ENCODE measurements at places on chromosomes 1 and 21.

DNA sequence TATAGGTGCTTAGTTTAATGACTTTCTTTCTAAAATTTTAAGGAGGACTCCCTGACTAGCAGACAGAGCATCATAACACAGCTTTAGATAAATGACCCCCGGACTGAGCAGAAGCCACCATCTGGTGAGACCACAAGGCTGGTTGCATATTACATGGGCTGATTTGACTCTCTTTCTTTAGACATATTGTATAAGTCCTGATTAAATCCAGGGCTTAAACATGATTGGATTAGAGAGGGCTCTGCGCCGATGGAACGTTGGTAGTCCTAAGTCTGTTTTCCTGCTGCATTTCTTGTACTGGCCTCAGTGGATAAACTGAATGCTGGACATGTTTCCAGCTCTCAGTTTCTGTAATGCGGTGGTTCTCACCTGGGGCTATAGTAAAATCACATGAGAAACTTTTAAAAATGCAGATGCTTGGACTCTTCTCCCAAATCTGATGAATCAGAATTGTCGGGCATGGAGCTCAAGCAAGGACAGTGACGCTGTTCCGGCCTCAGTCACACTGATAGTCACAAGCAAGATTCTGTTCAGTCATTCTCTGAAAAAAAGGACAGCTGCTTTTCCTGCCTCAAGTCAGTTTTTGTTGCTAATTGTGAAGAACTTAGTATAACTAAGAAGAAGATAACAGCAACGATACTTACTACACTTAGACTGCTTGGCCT lies 16.6 kb downstream of the DDI2 start:
- no peak for DNase-seq

DNA sequence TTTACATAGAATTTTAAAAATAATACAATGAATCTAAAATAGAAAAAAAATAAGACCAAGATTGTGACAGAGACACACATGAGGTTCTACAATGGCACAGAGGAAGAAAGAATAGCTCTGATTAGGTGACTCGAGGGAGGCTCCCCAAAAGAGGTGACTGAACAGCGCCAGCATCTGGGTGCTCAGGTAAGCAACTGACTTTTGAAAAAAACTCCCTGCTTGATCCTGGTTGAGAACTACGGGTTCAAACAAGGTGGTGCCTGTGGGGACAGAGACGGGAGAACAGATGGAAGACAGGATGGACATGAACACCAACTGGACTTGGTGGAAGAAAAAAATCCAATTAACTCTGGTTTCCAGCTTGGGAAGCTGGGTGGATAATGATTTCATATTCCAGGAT lies 22.5 kb downstream of the BATF3 start:
- DNase-seq, result no peak

DNA sequence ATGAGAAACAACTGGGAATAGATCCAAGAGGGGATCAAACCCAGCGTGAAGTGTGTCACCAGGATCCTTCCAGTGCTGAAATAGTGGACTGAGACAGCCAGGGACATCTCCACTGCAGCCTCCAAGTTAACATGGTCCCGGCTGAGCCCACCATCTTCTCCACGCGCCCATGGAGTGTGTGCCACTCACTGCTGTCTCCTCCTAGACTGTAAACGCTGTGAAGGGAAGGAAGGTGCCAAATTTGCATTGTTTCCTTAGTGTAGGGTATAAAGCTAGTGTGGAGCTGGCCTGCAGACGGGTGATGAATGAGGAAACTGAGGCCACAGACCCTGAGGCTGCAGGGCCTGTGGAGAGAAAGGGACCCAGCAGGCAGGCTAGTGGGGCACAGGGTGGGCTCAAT lies 183.6 kb downstream of the FOXD2 start:
- no peak for DNase-seq

DNA sequence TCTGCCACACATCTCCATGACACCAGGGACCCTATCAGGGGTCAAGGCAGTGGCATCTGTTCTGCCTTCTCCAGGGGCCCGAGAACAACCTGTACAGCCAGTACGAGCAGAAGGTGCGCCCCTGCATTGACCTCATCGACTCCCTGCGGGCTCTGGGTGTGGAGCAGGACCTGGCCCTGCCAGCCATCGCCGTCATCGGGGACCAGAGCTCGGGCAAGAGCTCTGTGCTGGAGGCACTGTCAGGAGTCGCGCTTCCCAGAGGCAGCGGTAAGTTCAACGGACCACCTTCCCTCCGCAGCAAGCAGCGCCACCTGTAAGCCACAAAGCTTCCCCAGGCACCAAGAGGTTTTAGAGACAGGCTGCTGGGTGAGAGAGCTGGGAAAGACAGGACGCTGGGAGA lies 15.9 kb downstream of the MX2 start:
- no peak for DNase-seq

- DNase-seq, result no peak
These were observed 287.5 kb downstream of the HLX start for GRCh38 chr1:221166559-221167318.

- DNase-seq, result no peak
These were observed 49.5 kb upstream of the S1PR1 start for GRCh38 chr1:101187297-101187696.

- DNase-seq, result no peak
These were observed 3.1 kb downstream of the LRP8 start for GRCh38 chr1:53324728-53325297.

GRCh38 chr1:223231581-223231980 lies 88.5 kb upstream of the TLR5 start:
- DNase-seq, result no peak

DNA sequence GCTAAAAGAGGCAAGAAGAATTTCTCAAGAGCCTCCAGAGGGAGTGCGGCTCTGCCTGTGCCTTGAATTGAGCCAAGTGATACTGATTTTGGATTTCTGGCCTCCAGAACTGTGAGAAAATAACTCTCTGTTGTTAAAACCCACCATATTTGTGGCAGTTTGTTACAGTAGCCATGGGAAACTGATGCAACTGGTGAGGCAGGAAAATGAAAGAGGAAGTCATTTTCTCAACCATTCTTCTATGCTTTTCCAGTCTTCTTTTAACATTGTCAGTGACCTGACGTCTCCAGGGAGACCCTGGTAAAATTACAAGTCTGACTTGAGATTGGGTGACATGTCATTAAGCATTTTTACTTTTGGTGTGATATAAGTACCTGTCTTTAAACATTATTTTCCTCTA lies 5.8 kb downstream of the OR6P1 start:
- no peak for DNase-seq

DNA sequence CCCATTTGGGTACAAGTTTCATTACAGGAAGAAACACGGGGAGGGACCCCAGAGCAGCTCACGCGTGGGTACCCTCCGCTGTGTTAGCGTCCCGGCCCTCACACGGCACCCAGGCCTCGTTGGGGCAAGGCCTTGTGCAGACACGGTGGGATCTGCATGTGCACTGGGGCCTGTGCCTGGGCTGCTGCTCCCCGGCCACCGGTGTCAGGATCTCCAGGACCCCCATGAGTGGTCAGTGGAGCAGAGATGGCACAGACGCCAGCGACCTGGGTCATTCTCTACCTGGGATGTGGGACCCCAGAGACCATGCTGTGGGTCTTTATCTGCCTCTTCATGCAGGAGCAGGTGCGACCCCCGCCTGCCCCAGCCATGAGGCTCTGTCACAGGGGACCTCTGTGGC lies 5.4 kb upstream of the SAMD11 start:
- DNase-seq, result no peak

DNA sequence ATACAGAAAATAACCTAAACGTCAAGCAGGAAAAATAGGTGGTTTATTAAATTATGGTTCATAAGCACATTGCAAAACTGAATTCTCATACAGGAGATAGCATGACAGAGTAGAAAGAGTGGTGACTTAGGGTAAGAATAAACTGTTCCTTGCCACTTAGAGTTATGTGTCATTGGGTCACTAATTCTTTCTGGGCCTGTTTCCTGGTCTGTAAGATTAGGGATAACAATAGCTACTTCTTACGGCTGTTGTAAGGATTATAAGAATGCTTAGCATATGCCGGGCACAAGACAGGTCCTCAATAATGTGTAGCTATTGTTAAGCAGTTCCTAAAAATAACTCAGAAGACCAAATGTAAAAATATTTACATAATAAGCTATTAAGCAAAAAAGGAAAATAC lies 24.2 kb downstream of the SNRNP40 start:
- no peak for DNase-seq

DNA sequence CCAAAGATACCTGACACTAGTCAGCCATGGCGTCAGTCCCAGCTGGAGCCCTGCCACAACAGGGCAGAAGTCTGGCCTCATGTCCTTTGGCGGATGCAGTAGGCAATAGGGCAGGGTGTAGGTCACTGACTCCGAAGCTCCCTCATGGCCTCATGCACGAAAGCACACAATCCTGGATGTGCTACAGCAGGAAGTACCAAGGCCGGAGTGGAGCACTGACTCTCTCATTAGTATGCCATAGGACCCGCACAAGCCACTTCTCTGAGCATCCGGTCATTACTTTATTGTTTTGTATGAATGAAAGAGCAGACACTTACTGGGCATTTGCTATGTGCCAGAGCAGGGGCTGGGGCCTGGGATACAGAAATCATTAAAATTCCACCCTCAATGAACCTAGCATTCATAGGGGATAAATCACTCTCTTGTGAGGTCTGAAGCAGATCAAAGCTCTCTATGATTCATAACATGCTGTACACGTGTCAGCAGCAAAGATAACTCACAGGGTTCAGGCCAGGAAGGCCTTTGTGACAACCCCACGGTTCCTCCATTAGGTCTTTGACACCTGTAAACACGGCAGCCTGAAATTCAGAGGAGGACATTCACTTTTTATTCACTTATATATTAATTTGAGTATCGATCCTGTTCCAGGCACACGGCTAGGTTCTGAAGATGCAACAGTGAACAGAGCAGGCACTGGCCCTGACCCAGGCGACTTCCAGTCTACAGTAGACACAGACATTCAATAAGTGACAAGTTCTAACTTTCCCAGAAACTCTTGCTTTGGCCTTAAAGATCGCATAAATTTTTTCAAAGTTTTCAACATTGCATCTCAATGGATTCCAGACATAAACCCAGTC lies 357.9 kb upstream of the USP24 start:
- no peak for DNase-seq

- no peak for DNase-seq
These were observed 71.9 kb downstream of the ADARB1 start for GRCh38 chr21:45146306-45146705.

DNA sequence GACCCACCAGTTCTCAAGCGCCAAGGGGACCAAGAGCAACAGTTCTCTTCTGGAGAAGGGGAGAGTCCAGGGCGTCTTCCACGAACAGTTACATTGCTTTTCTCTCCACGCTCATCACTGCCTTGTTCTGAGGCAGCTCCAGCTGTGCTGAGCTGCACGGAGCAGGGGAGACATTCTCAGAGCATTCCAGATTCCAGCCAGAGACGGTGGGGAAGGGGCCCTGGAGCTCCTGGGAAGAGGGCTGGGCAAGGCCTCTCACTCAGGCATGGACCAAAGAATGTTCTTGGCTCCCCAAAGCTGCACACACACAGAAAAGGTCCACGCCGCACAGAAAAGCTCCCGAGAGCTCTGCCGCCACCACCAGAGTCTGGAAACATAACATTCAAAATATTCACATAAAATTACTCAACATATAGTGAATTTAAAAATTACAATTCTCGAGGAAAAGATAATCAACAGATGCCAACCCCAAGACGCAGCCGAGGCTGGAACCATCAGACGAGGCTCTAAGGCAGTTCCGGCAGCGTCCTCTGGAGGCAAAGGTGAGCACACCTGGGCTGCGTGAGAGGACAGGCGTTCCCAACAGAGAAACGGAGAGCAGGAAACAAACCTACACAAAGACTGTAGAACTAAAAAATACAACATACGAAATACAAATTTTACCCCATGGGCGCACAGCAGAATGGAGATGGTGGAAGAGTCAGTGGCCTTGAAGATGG lies 40.5 kb downstream of the UBE2G2 start:
- DNase-seq, result no peak

GRCh38 chr1:58258082-58258481 lies 288.4 kb downstream of the OMA1 start:
- DNase-seq, result no peak

- DNase-seq, result no peak
These were observed 138.9 kb upstream of the SPATA6 start for GRCh38 chr1:48610628-48611542.

DNA sequence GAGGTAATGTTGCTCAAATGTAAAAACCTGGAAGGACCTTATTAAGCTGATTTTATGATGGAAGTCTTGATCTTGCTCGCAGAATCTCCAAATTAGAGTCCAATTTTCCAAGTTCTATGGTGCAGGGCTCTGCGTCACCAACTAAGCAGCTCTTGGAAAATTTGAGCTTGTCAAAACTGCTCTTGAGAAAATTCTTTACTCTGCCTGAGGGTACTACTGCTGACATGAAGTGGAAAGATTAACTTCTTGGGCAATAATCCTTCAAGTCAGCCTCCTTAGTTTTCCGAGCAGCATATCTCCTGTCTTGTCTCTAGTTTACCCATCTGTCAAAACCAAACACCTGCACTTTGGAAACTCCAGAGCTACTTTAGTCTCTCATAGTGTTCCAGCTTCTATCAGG lies 293.7 kb downstream of the KCTD3 start:
- no peak for DNase-seq

- no peak for DNase-seq
These were observed 73.1 kb upstream of the RGS21 start for GRCh38 chr1:192243721-192244120.

GRCh38 chr1:172117800-172118199 lies 276.5 kb downstream of the DNM3 start:
- DNase-seq, result no peak

DNA sequence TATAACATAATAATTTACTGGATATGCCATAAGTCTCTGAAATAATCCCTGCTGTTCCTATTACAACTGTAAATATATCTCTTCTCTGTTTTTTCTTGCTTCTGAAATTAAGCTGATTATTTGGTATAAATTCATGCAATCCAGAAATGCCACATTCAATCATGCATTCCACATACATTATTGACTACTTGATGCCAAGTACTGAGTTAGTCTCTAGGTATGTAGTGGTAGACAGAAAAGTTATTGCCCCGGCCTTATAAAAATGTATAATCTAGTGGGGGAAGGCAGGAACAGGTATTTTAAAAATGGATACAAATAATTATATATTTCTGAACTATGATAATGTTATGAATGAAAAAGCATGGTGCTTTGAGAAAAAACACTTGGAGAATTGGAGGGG lies 338.6 kb upstream of the SNX7 start:
- DNase-seq, result no peak

- DNase-seq, result peak; percentile 54
These were observed at the start of gene ZNF362 for GRCh38 chr1:33256471-33257206. ZNF362 (plus strand) TSS chr1:33256492; CDS start chr1:33270575, 14,083 bp downstream.
